Right cardiac atrium (tissue), 5 donors: ENCODE measurements at places on chromosomes 16 and 17. TPM values are rescaled to one million over a fixed set of nuclear protein-coding genes. Genes with fewer than 3 reads are reported as not detected.

GJC1 gene
- total RNA-seq, result 52.2 TPM

DNAH2 gene
- total RNA-seq, result 0.03 TPM

DNAAF1 gene
- total RNA-seq, result not detected

KRT20 gene
- not detected for total RNA-seq

ASGR1 gene
- total RNA-seq, result 0.69 TPM

GLTPD2 gene
- total RNA-seq, result not detected

STX4 gene
- total RNA-seq, result 44.7 TPM

TMEM114 gene
- total RNA-seq, result not detected

KRTAP2-1 gene
- not detected for total RNA-seq

PDF gene
- total RNA-seq, result 5.7 TPM

HOXB7 gene
- 0.80 TPM for total RNA-seq

PDE6G gene
- total RNA-seq, result not detected

CDT1 gene
- 0.67 TPM for total RNA-seq

CCDC144A gene
- total RNA-seq, result 4.6 TPM

CD300LB gene
- 0.09 TPM for total RNA-seq

IKZF3 gene
- 0.92 TPM for total RNA-seq

ARL4D gene
- 16.2 TPM for total RNA-seq

KIF18B gene
- 1.1 TPM for total RNA-seq

PRSS53 gene
- 1.5 TPM for total RNA-seq

SERPINF2 gene
- total RNA-seq, result 0.45 TPM

GAST gene
- total RNA-seq, result not detected

PAQR4 gene
- 6.6 TPM for total RNA-seq

TBC1D3K gene
- total RNA-seq, result not detected
